Effector memory CD8-positive, alpha-beta T cell (primary cell): ENCODE measurements at places on chromosomes 5 and 9.

DNA sequence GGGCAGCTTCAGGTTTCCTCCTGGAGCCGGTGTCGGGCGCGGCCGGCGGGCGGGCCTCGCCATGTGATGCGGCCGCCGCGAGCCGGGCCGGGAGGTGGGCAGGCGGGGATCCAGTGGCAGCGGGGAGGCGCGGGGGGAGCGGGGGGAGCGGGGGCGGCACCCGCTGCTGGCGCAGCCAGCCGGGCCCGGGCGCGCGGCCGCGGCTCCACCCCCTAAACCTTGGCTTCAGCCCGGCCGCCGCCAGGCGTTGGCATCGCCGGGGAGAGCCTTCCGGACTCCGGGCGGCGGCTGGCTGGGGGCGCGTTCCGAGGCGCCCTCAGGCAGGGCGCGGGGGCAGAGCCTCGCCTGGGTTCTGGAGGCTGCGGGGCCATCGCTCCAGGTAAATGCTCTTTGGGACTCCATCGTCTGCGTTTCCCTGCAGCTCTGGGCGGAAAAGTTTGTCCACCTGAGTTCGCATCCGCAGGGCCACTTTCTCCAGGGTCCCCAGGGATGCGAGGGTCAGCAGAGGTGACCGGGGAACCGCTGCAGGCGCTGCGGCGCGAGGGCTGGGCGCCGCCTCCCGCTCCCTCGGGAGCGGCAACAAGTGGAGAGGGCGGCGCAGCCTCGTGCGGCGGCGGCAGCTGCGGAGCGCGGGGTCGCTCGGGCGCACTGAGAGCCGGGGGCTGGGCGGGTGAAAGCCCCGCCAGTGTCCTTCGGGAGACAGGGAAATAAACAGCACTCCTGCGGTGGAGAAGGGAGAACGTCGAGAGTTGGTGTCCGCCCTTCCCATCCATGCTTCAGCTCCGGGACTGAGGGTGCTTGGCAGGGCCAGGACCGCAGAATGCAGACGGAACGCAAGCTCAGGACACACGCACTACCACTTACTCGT lies at the start of gene ARHGEF28:
TSS of gene ARHGEF28 (plus strand) at position 253 of the 868 bp plus-strand sequence. CDS start 58,656 bp downstream, outside the sequence.
- peak; percentile 7 for DNase-seq

DNA sequence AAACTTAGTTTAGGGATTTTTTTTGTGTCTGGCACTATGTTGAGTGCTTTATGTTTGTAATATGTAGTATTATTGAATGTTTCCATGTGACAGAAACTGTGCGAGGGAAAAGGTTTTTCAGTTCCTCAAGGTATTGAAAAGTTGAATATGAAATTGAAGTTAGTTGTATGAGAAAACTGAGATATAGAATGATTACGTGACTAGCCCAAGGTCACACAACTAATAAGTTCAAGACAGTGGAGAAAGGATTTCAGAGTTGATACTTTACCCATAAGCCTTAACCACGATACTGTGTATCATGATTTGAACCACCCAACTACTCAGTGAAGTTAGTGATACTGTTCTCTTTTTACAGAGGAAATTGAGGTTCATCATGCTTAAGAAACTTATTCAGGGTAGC lies 5.7 kb downstream of the NIPBL start:
- no peak for DNase-seq

DNA sequence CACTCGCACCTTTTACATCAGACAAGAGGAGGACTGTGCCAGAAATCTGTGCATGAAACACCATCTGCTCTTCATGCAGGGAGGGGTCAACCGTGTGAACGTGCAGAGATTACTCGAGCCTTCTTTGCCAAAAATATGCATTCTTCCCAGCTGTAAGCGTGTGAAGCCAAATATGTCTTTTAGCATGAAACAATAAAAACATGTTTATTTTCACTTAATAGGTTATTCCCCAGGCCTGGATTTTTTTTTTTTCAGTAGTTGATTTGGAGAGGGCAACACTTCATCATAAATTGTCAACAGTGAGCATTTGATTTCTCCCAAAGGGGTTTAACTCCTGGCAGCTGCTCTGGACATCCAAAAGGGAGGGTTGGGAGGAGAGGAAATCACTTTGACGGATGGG lies 23.8 kb downstream of the PLAC8L1 start:
- DNase-seq, result no peak

DNA sequence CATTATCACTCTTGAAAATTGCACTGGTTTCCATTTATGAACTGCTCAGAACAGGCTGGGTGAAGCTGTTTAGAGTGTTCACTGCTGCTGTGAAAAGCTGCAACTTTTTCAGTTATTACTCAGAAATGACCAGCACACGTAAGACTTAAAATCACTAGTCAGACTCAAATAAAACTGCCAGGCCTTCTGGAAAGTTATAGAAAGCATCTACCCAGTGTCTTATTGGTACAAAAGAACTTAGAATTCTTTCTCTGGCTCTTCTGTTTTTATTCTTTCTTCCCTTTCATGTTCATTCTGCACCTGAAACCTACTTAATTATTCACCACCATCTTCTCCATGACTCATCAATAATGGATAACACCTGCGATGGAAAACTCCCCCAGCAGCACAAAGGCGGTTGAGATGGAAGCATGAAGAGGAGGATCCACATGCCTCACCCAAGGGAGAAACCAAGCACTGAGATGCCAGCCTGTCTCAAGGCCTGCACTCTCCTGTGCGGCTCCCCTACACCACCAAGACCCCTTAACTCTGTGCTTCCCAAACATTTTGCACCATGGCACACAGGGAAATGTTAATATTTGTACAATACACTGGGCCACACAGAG lies 171.9 kb downstream of the ENTREP1 start:
- DNase-seq, result no peak

GRCh38 chr5:171629221-171629620 lies 156.4 kb upstream of the SMIM23 start:
- no peak for DNase-seq

DNA sequence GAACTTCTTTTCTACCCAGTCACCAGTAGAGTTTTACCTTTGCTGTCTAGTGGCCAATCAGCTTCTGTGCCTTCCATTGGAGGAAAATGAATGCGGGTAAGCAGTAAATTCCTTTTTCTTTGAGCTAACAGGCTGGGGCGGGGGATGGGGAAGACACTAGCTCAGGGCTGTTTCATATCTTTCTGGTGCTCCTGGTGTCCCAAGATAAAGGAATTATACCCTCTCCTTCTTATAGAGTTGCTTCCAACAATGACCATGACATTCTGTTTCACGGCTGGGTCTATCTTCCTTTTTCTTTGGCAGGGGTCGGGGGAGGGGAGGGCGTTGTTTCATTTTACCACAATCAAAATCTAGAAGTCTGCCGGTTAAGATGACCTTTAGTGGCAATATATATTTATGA lies 51.2 kb upstream of the RPS23 start:
- DNase-seq, result no peak

DNA sequence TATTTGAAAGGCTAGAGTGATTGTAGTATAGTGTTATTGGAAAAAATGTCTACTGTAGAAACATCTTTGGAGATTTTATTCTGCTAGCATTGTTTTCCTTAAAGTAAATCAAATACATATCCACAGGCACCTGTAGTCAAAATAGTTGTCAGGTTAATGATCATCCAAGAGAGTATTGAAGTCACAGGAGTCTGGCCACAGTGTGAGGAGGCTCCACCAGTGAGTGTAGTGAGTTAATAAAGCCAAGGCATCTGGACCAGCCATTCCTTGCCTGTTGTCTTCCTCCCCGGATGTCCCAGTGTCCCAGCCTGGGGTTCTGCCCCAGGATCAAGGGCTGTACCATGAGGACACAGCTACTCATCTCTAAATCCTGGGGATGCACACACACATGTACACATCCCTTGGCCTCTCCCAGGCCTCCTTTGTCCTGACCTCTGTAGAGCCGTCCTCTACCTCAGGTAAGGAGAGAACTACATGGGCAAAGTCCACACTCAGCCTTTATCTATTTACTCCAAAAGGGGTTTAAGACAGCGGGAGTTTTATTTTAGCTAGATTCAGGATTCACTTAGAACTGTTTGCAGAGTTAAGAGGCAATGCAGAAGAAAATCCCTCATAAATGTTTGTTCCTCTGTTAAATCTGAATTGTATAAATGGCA lies 3.7 kb downstream of the PIK3R1 start:
- DNase-seq, result no peak

DNA sequence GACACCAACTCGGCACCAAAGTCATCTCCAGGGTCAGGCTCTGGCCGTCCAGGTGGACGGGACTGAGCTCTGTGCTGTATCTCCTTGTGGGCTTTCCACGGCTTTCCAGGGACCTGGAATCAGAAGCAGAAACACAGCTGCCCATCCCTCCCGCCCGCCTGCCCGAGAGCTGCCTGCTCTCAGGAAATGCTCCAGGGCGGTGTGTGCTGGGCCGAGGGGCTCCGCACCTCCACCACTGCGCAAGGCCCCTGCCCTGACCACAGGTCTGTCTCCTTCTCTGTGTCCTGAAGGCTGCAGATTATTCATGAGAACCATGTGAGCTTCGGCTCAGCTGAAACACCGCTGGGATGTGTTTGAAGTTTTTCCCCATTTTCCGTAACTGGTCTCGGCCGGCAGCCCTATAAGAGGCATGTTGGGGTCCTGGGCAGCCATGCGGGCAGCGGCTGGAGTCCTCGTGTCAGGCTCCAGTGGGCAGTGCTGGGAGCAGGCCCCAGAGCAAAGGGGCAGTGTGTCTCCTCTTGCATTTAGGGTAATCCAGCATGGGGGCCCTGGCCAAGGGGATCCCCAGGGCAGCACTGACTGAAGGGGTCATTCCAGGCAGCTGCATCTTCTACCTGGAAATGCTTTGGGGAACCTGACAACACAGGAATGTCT lies 22.8 kb downstream of the NKD2 start:
- DNase-seq, result no peak

GRCh38 chr9:126852086-126852688 lies 8.3 kb upstream of the ZBTB34 start:
- DNase-seq, result no peak

- DNase-seq, result no peak
Observed at GRCh38 chr5:7445068-7445467, 49.1 kb downstream of the ADCY2 start.

DNA sequence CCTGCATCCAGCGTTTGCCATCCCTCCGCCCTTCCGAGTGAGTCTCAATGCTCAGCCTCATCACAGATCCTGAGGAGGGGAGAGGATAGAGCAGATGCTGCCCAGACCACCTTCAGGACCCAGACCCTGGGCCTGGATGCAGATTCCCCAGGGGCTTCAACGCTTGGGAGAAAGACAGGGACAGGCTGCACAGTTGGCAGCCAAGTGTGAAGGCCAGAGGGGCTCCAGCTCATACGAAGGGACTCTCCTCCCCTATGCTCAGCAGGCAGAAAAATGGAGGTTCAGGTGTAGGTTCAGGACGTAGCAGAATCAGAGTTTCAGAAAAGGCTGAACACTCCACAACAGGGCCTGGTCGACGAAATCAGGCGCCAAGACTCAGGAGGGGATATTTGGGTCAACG lies 378.5 kb upstream of the IRX1 start:
- DNase-seq, result no peak

DNA sequence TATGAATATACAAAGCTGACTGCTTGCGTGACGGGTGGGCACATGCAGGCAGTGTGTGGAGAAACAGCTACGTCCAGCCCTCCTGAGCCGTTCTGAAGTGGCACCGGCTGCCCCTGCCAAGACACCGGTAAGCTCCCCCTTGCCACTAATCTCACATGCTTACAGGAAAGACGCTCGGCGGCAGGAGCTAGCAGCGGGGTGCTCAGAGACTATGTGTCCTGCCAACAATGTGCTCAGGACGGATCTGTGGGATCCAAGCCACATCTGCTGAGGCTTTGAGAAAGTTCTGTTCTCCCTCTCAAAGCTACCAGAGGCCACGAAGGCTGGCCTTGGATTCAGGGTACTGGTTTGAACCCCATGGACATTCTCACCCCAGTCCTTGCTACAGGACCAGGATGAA lies 157.2 kb upstream of the PHYKPL start:
- DNase-seq, result no peak

DNA sequence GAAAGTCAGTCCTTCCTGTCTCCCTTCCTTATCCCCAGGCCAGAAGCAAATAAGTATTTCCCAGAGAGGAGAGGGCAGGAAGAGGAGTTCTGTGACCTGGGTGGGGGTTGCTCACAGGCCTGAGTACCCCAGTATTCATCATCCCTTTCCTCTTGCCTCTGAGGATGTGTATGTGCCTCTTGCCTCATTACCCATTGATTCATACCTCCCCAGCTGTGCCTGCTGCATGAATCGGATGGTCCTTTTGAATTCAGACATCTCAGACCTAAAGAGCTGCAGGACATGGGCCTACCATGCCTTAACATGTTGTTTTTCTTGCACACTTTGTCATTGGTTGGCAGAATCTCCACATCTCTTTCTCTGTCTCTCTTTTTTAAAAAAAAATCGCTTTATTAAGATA lies 112.8 kb upstream of the SHB start:
- no peak for DNase-seq

- no peak for DNase-seq
Observed at GRCh38 chr5:65982635-65983034, 56.3 kb downstream of the ERBIN start.

GRCh38 chr5:59745415-59745863 lies 148.1 kb downstream of the PDE4D start:
- no peak for DNase-seq

- DNase-seq, result no peak
Observed at GRCh38 chr9:130627896-130628792, 36.2 kb upstream of the PRDM12 start.

DNA sequence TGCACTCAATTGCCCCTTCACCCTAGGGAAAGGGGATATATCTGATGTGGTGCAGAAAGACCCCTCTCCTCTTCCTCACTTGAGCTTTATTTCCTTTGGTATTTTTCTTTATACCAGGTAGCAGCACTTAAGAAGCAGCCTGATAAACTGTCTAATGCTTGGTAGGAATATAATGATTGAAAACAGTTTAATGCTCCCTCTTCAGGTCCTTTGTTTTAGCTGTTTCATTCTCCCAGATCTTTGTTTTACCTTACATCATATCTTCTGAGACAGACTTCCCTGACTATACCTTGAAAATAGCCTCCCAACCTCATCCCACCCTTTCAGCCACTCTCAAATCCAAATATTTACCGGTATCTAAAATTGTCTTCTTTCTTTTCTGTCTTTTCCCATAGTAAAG lies 87.9 kb downstream of the NUDT12 start:
- DNase-seq, result no peak

GRCh38 chr9:108863891-108864290 lies 1.8 kb downstream of the ACTL7A start:
- DNase-seq, result no peak

- DNase-seq, result no peak
Observed at GRCh38 chr5:9283021-9283420, 262.9 kb downstream of the SEMA5A start.

- DNase-seq, result no peak
Observed at GRCh38 chr9:8660383-8660782, 860.8 kb upstream of the DMAC1 start.

- DNase-seq, result no peak
Observed at GRCh38 chr9:74330487-74331214, 166.5 kb upstream of the RORB start.

- DNase-seq, result no peak
Observed at GRCh38 chr9:135969064-135969683, 8.0 kb upstream of the UBAC1 start.

- DNase-seq, result no peak
Observed at GRCh38 chr5:78648359-78649210, at the start of gene LHFPL2. Gene LHFPL2, minus strand, starts transcription at chr5:78648772. Its CDS starts 138,559 bp downstream, at chr5:78510213.

DNA sequence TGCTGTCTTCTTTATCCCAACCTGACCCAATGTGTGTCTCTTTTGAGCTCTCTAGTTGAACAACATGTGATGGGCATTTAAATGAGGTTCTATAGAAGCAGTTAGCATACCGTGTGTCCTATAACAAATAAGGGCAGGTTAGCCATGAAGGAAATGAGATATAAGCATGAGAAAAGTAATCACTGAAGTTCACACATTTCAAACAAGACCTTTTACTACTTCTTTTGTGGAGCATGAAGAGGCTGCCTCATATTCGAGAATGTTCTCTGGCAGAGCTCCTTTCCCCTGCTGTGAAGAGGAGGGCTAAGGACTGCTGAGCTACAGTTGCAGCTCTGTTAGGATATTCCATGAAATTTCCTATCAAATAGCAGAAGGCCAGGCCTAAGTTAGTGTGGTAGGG lies 15.2 kb upstream of the SNCAIP start:
- DNase-seq, result no peak
